ENCODE measurements at places on chromosomes 3 and 15.

GRCh38 chr3:173599673-173600072, 202.1 kb downstream of the NLGN1 start:
- DNase-seq: peak; percentile 65

DNA sequence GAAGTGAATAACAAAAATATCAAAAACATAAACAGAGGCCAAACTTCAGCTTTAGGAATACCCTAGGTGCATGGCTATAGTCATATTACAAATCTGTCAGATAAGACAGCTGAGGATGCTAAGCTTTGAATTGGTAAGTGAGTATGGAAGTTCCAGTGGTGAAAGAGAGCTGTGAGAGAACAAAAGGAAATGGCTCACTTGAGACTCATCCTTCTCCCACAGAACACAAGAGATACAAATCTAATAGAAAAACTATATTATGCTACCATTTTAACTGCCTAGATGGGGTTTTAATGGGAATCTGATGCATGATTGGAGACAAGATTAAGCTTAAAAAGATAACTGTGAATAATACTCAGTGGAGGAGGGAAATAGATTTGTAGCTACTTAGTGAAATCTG, 21.5 kb upstream of the PEX5L start:
- DNase-seq: no peak

DNA sequence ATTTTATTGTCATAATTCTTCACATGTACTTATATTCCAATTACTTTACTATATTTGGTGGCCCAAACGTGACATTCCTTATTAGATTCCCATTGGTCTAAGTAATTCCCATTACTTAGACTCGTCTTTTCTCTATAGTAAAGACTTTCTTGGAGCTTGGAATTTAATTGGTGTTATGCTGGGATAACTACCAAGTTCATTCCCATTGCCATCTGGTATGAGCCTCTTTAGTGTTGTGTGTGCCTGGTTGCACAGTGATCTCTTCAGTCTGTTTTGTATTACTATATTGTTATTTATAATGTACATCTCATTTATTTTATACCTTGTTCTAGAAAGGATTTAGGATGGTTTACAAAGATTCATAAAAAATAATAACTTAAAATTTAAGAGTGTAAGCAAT, 27.8 kb downstream of the TMEM108 start:
- no peak for DNase-seq

- DNase-seq: no peak
These were observed 206.7 kb upstream of the LINGO1 start for GRCh38 chr15:77839456-77839855.

- no peak for DNase-seq
These were observed 14.5 kb downstream of the ZNF609 start for GRCh38 chr15:64474846-64475245.

DNA sequence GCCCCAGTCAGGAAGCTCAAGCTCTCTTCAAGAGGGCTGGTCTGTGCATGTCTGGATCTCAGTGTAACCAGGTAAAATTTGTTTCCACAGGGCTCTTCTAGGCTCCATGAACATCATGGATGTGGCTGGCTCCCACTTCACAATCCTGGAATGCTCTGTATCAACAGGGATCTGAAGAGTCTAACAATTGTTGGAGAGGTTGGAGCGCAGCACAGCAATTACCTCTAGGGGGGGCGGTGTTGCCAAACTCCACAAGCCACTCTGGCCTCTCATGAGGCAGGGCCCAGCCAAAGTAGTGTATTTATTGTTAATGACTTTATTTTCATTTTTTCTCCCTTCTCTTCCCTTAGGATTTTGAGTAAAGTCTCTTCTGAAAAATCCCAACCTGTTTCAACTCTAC, 6.1 kb upstream of the EIF2B5 start:
- no peak for DNase-seq

Measured in BJ (cell line).